ENCODE measurements at places on chromosomes 4 and X.

DNA sequence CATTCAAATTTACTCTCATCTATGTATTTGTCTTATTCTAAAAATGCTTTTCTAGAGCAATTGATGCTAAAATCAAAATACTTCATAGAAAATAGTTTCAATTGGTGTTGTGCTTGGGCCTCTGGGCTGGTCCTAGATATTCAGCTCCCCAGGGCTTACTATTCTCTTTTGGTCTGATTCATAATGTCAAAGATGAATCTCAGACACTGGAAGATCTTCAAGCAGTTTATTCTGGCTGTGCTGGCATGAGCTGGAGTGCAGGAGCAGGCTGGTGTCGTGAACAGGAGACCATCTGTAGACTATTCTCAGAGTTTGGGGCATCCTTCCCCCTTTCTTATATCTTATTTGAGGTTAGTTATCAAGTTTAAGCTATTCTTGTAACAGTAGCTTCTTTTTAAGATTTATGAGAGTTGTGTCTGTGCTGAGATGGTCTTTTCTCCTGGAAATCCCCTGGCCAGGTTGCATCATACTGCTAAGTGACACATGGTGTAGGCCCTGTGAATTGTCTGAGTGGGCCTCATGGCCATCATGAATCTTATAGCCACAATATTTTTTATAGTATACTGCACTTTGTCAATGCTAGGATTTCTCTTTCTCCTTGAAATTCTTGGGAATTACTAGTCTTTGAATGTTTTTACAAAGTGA is 1624.0 kb upstream of the IGFBP7 start:
- no peak for DNase-seq

DNA sequence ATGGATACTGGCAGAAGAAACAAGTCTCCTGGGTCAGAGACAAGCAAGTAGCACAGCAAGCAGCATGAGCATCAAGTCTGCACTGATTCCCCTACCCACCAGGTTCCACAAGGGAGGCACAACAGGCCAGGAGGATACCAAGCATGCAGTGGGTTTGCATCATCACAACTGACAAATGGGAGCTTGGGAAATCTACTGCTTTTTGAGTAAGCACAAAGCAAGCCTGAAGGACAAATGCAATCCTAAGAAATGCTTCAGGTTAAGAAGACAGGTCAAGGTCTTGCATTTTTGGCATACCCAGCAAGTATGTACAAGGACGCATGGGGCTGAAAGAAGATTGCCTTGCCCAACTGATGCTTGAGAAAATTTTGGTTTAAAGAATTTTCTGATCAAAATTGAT is 279.6 kb downstream of the PDGFC start:
- no peak for DNase-seq

- DNase-seq: no peak
Observed at GRCh38 chrX:9604908-9605306, 140.0 kb downstream of the TBL1X start.

DNA sequence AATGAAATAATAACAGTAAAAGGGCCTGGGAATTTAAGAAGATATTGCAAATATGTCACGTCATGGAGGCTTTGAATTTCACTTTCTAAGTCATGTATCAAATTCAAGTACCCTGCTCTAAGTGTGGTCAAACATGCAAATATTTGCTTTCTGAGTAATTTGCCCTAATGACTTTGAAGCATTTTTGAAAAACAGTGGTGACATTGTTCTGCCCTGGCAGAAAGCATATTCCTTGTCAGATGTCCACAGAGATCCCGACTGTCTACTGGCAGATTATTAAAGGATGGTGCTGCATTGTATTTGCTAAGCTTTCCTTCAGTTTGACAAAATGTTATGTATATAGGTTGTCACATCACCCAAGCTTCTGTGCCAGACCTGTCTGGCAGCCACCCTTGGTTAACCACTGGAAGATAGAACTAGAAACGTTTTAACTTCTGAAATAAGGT is 92.5 kb downstream of the ANK2 start:
- DNase-seq: no peak

DNA sequence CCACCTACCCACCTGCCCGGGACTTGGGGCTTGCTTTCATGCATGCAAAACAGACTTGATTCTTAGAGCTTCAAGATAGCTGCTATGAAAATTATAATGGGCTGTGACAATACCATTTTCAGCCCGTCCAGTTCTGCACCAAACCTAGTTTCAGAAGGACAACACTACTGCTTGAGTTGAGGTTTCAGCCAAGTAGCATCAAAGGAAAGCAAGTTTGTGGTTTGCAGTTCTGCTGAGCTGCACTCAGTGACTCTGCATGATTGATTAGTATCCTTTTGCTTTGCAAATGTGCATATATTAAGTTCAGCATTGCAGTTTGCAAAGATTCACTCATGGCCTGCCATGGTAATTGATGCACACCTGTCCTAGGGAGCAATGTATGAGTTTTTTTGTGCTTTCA is 442.7 kb downstream of the RPA4 start:
- no peak for DNase-seq

DNA sequence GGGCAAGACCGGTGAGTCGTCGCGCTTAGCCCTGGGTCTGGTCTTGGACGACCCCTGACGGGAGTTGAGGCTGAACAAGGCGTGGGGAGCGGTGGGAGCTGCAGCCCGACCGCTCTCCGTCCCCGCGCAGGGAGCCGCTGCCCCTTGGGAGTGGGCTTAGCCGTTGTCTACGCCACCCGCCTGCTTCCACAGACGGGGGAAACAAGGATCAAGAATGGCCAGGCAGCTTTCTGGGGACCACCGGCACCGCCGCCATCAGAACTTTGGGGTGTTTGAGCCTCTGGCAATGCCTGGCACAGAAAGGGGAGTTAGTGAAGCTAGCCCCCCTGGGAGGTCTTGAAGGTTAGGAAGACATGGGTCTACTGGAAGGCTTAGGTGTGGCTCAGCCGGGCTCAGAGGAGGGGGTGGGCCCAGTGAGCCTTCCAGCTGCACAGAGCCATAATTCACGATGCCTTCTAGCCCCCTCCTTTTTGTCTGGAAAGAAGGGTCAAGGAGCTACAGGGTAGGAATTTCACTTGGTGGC is 583 bp downstream of the RASL11B start:
- no peak for DNase-seq

- DNase-seq: no peak
Observed at GRCh38 chrX:6465756-6466155, 69.2 kb downstream of the VCX3A start.

DNA sequence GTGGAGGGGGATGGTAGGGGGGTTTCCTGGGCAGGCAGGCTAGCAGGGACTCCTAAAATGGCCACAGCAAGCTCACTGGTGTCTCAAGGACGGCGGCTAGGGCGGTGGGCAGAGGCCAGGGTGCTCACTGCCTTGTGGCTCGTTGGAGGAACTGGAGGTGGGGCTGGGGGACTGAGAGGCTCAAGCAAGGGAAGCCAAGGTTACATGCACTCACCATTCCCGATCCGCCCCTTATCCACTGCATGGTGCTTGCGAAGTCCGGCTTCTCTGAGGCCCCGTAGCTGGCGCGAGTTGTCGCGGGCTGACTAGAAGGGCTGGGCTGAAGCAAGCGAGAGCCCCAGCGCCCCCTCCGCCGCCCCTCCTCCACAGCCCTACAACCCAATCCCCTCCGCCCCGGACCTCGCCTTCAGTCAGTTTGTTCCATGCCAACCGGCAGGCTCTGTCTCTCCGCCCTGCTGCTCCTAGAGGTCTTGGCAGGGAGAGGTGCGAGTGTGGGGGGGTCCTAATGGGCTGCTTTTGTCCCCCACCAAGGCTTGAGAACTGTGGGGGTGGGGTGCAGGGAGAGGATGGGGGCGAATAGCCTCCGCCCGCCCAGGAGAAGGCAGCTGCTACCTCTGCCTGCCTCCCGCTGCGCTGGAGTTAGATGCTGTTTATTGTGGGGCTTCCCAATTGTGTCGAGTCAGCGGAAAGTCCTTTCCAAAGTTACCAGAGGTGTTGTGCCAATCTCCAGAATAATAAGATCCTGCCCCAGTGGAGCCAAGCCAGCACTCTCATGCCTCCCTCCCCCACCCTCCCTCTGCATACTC is at the start of gene ARHGEF9:
ARHGEF9 (minus strand) TSS at position 313 of the 806 bp plus-strand sequence; CDS start at position 244, 69 bp downstream.
- DNase-seq: no peak

DNA sequence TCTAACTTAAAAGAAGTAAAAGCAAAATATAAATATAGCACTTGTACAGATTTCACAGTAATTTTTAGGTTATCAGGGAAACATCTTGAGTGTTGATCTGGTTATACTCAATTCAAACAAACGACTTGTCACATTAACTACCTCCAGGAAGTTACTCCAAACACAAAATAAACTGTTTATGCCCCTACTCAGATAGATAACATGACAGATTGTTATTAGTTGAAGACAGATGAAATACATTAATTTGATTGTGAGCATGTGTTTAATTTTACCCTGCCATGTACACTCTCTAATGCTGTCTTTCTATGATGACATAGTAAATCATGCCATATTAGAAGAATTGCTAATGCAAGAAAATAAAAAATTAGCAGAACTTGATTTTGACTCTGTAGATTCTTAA is 88.0 kb downstream of the RAB28 start:
- DNase-seq: no peak

- DNase-seq: no peak
Observed at GRCh38 chr4:140711910-140712309, 44.3 kb downstream of the TBC1D9 start.

GRCh38 chrX:68396953-68397352 is 36.3 kb downstream of the OPHN1 start:
- no peak for DNase-seq

- DNase-seq: no peak
Observed at GRCh38 chr4:25861951-25862410, 807 bp downstream of the SEL1L3 start.

- DNase-seq: no peak
Observed at GRCh38 chrX:30620125-30620524, 33.1 kb upstream of the GK start.

DNA sequence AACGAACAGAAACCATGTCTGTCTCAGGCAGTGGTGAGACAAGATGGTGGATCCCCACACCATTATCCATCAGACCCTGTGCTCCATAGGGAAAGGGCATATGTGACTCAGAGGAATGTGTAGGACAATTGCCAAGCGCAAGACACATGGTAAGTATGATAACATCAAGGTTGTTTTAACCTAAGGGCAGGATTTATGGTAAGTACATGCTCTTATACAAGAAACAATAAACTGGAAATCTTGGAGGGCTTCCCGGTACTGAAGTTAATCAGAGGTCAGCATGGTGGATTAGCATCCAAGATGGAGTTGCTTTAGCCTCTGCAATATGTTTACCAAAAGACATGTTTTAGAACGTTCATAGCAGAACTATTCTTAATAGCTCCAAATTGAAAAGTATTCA is 355.0 kb downstream of the PPP1R2C start:
- no peak for DNase-seq

DNA sequence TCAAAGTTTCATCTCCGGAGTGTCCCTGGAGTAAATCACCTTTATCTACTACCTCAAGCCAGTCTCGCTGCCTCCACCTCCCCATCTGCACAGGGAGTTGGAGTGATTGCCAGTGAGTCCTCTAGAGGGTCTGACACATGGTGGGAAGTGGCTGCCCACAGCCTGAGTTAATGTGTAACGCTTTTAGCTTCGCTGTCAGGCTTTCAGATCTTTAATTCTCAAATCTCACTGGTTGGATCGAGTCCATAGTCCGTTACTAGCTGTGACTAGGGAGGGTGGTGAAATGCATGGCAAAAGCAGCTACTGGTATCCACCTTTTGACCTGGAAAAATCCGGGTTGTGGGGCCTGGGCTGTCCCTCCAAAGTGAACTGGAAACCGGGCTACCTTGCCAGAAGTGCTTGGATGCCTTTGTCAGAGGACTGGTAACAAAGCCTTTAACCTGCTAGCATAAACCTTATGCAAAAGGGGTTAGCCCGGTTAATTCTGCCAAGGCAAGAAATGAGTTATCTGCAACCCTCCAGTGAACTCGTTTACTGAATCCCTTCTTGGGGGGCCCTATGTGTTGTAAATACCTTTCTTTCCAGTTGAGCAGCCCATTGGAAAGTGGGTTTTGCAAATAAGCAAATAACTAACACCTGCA is 5.1 kb upstream of the WDR1 start:
- no peak for DNase-seq

DNA sequence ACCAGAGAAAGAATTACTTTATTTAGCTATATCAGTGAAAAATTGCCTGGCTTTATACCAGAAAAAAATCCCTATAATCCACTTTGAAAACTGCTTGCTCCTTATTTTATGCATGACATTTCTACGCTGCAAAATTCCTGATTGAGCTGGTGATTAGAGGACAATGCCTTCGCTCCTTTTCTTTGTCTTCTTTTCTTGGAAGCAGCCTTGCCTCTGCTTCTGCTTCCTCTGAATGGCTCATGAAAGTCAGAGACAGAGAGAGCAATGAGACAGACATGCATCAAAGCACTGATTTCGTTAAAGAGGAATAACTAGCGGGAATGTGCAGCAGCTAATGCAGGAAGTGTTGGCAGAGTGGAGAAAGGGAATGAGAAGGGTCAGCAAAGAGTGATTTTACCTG is 294.3 kb upstream of the IGFBP7 start:
- DNase-seq: no peak

Measured in SK-N-MC (cell line).